NCI-H226 (cell line): ENCODE measurements at places on chromosomes 16 and 17.

DNA sequence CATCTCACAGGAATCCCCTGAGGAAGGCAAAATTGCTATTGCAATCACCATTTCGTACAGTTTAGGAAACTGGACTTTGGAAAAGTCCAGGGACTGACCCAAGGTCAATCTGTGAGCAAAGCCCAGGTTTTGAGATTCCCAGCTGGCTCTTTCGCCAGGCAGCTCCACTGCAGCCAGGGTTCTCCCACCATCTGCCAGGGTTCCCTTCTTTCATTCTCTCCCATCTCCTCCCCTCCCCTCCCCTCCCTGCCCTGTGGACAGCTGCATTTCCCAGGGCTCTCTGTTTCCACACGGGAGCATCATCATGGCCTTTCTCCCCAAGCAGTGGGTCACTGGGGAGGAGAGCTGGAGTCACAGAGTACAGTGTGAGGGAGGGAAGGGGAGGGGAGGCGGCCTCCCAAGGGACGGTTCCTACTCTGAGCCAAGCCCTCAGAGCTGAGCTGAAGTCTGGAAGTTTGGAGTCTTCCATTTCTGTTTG lies 11.9 kb upstream of the GSDMA start:
- no peak for DNase-seq

GRCh38 chr17:61009663-61010062 lies 332.0 kb downstream of the BCAS3 start:
- peak; percentile 10 for DNase-seq

- no peak for DNase-seq
These were observed at the start of gene KRT23 for GRCh38 chr17:40937384-40937819. KRT23 (minus strand) TSS chr17:40937646; CDS start chr17:40936603, 1,043 bp downstream.

GRCh38 chr17:19877364-19877945 lies 9.7 kb upstream of the ULK2 start:
- no peak for DNase-seq

GRCh38 chr17:39755554-39756379 lies 18.0 kb downstream of the GRB7 start:
- no peak for DNase-seq

GRCh38 chr17:60610473-60610872 lies 10.5 kb downstream of the PPM1D start:
- no peak for DNase-seq

GRCh38 chr16:80387318-80387921 lies 153.4 kb upstream of the DYNLRB2 start:
- no peak for DNase-seq
